ENCODE measurements at places on chromosomes 3 and 15.

GRCh38 chr15:20358066-20358778 lies 183.4 kb downstream of the GOLGA6L6 start:
- no peak for DNase-seq

- no peak for DNase-seq
These were observed 25.0 kb downstream of the FHIT start for GRCh38 chr3:61226166-61226686.

DNA sequence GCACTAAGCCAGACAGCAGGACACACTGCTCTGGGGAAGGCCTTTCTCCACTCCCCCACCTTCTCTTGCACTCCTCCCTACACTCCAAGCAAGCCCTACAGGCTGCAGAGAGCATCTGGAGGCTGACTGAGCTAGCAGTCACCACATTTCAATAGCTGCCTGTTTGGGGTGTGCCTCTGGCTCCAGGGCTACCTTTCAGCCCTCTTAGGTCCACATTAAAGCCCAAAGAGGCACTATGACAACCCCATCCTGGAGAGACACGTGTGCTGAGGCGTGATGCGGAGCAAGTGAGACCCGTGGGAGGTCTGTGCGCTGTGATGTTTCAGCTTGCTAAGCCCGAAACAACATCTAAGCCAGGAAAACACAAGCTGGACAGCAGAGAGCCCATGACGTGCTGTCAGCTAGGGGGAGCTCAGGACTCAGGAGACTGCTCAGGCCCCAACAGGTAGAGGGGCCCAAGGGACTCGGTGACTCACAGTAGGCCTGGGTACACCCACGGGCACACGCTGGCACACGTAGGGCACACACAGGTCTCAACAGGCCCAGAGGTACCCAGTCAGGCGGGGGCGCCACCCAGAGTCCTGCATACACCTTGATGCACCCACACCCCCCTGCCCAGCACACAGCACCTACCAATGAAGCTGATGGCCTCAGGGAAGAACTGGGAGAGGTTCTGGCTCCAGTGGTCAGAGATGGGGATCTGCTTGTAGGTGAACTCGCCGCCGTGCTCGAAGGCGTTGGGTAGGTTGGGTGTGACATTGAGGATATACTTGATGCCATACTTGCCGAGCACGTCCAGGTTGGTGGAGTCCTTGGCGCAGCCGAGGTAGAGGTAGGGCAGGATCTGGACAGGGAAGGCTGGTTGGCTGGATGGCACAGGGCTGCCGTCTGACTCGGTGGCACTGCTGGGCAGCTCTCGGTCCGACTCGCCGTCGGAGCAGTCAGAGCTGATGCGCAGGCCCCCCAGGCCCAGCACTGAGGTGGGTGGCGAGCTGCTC lies 2.8 kb downstream of the DUSP7 start:
- no peak for DNase-seq

DNA sequence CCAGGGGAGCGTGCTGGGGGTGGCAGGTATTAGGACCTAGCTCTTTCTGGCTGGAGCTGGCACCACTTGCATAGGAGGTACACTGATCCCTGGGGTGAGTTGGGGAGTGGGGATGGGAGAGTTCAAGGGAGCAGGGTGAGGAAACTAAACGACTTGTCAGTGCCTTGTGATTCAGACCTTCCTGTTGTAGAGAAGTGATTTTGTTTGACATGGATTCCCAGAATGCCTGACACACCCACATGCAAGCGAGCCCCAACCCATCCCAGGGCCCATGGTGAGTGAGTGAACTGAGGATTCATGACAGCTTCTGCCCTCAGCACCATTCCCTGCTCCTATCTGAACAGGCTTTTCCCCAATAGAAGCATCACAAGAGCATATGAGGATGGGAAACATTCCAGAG lies 15.6 kb upstream of the UBE2Q2 start:
- DNase-seq, result no peak

- no peak for DNase-seq
These were observed 751.7 kb upstream of the GOLIM4 start for GRCh38 chr3:168847291-168847883.

- DNase-seq, result no peak
These were observed 26.4 kb downstream of the RTF1 start for GRCh38 chr15:41443275-41443674.

DNA sequence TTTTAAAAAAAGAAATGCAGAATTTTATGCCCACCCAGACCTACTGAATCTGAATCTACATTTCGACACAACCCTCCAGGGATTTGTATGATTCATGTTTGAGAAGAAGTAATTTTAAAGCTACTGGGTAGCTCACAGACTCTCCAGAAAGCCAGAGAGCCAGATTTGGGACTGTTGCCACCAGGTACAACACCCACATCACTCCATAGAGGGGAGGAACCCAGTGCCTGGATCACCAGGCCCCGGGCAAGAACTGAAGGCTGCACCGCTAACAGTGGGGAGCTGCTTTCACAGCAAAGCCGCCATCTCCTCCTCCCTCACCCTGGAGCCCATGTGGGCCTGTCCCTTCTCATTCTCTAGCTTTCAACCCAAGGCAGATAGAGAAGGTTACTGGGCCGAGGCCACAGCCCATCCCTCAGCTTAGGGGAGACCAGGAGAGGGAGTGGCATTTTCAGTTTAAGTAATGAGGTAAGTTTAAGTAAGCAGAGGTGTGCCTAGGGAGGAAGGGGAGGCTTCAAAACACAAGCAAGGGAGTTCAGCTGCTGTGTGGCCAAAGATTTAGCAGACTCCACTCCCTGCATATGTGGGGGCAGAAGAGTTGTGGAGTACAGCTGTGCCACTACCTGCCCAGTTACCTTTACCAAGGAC lies 109.8 kb downstream of the IL12A start:
- no peak for DNase-seq

DNA sequence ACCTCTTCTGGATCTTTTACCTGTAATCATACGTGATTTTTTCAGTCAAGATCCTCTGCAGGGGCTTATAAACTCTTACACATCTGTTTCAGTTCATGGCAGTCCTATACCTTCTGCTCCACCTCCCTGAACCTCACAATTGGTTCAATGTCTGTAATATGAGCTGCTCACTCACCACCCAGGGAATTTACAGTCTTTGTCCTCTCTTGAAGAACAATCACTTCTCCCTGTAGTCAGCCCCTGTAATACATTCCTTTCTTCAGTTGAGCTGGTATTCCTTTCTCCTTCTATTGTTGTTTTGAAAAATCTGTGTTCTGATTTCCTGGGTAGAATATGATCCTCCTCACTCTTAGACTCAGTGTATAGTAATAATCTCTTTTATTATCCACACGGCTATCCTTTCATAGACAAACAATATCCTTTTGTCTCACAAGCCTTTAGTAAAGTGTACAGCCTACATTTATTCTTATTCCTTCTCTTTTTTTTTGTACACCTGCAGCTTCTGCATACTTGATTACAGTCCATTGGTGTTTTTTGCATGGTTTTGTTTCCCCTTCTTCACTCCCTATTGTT lies 101.8 kb downstream of the NECTIN3 start:
- no peak for DNase-seq

DNA sequence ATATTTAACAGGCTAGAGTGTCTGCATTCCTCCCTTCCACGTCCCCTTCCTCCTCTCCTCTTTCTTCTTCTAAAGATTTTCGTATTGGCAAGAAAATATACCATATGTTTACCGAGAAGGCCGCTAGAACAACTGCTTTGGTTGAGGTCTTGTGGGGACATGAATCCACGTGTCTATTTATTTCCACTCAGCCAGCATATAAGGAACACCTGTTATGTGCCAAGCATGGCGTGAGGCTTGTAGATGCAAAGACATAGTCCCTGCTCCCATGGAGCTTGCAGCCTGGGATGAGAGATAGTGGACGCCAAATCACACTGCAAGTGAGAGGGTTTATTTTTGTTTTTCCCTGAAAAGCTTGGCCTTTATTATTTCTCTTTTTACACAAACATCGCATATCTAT lies 57.1 kb downstream of the SLC7A14 start:
- DNase-seq, result no peak

GRCh38 chr15:63353887-63354286 lies 27.8 kb downstream of the CA12 start:
- no peak for DNase-seq

DNA sequence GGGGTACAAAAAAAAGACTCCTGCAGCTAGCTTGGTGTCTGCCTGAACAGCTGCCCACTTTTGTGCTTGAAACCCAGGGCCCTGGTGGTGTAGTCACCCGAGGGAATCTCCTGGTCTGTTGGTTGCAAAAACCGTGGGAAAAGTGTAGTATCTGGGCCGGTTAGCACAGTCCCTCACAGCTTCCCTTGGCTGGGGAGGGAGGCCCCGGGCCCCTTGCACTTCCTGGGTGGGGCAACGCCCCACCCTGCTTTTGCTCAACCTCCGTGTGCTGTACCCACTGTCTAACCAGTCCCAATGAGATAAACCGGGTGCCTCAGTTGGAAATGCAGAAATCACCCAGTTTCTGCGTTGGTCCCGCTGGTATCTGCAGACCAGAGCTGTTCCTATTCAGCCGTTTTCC lies 211.7 kb upstream of the ZPLD1 start:
- DNase-seq, result no peak

GRCh38 chr3:82384181-82384580 lies 622.7 kb upstream of the GBE1 start:
- DNase-seq, result no peak

GRCh38 chr15:88776646-88777045 lies 26.6 kb upstream of the ACAN start:
- DNase-seq, result no peak
